Activated T-helper 17 cell treated with anti-CD3 and anti-CD28 coated beads, Interleukin-2, amount 50 U/mL, for 72 hours (primary cell): ENCODE measurements at places on chromosomes 3 and 15. TPM values are rescaled to one million over a fixed set of nuclear protein-coding genes. Genes with fewer than 3 reads are reported as not detected.

UQCRC1 gene
- total RNA-seq: 177 TPM

WWTR1 gene
- 2.8 TPM for total RNA-seq

DNA sequence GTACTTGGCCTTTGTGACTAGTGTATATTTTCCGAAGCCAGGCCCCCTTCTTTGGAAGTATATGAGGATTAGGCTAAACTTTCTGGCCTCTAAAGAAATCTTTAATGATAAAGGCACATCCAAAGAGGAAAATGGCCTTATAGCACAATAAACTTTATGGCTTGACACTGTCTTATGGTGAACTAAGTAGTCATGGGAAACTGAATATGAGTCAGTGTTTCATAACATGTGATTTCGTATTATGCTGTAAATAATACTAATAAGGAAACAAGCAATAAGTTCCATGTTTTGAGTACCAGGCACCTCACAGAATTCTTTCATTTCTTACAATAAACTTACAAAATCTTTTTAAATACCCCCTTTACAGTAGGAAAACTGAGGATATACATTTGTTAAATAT lies 8.2 kb downstream of the ZPLD1 start:
- ATAC-seq: no peak

SAMD7 gene
- not detected for total RNA-seq

GRCh38 chr3:67495751-67496150 lies 158.7 kb downstream of the SUCLG2 start:
- no peak for ATAC-seq

DNA sequence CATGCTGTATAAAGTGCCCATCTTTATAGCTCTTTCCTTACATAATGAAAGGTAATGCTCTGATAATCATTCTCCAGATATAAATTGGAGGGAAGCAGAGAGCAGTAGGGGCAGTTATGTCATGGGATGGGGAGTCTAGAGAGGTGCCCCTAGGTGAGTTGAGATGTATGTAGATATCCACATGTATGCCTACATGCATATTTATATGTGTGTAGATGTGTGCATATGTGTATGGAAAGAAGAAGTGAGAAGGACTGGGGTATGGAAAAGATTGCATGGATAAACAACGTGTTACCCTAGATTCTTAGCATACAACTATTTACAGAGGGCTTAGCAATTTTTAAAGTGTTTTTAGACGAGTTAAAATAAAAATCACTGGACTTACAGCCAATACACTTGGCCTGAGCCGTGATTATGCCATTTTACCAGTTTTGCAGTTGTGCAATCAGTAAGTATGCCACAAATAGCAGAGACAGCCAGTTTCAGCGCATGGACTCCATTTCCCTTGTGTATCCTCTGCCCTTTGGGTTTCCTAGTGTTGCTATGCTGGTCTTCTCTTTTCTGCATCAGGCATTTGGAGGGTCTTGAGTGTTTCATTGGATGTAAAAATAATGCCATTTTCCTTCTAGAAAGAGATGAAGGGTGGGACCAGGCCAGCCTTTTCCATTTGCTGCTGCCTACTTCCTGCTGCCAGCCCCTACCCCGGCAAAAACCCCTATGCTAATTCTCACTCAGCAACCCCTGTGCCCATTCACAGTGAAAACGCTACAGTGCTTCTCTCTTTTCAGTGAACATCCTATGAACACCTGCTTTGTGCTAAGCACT lies 199.4 kb upstream of the NR2E3 start:
- ATAC-seq: no peak

DNA sequence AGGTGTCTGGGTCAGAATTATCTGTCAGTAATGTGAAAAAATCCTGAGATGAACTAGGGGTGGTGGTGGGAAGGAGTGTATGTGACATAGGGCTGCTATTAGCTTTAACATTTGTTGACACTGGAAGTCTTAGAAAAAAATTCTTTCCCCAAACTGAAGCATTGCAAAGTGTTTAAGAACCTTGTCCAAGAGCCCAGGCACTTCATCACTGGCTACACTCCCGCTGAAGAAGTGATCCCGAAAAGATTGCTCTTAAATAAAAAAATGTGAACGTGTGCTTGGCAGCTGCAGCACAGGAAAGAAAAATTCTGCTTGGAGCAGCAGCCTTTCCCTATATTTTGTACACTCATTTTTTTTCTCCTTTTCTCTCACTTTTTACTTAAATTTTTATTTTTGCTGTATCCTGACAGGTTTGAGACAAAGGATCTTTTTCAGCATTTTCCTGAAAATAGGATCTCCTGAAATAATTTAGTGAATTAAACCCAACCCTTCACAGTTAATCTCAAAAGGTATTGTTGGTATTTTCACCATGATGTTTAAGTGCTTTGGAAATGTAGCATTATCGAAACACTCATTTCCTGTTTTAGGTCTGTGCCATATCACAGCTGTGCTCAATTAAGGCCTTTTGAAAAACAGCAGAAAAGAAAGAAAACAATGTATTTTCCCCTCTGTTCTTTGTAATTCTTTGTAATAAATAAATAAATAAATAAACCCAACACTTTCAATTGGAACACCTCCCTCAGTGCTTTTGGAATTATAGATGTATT lies 477.6 kb downstream of the ZNF385D start:
- no peak for ATAC-seq

GOLGA8B gene
- 202 TPM for total RNA-seq

CRABP1 gene
- not detected for total RNA-seq

- no peak for ATAC-seq
These were observed 366.8 kb upstream of the ZNF385D start for GRCh38 chr3:22117751-22118346.

DNA sequence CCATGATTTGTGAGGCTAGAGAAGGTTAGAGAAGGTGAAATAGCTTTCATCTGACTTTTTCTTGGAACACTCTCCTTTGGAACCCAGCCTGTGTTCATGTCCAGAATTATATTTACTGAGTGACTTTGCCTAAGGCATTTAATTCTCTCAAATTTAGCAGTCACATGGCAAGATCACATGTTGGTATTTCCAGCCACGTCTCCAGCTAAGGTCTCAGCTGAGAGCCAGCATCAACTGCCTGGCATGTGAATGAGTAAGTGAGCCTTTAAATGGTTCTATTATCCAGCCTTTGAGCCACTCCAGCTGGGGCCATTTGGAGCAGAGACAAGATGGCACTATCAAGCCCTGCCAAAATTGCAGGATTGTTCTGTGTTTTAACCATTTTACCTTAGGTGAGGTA lies 130.2 kb upstream of the SGO1 start:
- ATAC-seq: no peak
